ENCODE measurements at places on chromosomes 16 and 17.

DNA sequence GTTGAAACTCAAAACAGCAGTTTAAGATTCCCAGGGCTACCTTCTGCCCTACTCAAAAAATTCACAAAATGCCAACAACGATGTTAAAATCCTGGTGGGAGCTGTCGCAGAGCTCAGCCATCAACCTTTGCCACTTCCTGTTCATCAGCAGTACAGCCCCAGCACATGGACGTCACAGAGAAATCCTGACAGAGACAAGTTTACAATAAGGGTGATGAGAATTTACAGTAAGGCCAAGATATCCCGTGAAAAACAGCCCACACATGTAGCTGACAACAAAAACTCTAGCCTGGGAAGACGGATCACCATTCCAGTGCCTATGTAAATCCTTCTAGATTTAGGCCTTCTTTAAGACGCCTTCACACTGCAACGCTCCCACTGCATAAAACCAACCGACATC lies 18.8 kb downstream of the USP22 start:
- DNase-seq, result no peak

DNA sequence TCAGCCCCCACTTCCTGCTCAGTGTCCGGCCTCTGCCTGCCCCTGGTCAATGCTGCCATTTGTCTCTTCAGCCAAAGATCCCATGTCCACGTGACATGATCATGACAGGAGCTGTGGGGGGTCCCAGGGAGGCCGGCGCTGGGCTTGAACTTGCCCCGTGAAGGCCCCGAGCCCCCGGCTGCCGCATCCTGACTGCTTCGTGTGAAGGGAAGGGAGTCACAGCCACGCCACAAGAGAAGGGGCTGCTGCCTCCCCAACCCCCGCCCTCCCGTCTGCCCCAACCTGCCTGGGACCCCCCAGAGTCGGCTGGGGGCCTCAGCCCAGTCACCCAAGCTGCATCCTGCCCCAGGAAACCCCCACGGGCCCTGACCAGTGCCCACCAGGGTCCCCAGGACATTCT lies 14.3 kb upstream of the SSTR5 start:
- DNase-seq, result no peak

DNA sequence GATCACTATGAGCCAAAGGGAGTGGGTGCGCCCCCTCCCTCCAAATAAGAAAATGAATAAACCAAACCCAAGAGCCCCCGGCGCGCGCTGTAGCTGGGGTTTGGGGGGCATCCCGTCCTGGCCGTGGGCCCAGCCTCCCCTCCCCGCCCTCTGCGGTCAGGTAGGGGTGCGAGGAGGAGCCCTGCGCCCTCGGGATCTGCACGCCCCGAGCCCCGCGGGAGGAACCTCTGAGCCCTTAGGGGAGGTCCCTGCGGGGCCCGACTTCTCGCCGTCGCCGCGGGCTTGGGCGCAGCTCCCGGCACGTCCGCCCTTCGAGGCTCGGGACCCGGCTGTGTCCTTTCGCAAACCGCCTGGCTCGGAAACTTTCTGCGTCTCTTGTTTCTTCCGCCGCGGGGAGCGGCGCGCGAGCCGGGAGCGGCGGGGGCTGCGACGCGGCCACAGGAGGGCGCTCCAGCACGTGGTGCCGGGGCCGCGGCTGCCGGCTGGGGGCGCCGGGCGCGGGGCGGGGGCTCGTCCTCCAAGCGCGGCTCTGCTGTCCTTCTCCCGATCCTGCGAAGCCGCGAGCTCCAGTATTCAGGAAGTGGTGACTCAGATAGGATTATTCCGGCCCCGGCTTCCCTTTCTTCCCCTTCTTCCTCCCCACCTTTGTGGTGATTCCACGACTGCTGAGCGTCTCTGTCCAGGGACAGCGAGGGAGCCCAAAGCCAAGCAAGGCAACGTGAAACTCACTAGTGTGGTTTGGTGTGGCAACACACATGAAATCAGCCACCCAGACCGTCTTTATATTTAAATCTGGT lies 1.6 kb downstream of the PITPNC1 start:
- DNase-seq, result peak; percentile 39

DNA sequence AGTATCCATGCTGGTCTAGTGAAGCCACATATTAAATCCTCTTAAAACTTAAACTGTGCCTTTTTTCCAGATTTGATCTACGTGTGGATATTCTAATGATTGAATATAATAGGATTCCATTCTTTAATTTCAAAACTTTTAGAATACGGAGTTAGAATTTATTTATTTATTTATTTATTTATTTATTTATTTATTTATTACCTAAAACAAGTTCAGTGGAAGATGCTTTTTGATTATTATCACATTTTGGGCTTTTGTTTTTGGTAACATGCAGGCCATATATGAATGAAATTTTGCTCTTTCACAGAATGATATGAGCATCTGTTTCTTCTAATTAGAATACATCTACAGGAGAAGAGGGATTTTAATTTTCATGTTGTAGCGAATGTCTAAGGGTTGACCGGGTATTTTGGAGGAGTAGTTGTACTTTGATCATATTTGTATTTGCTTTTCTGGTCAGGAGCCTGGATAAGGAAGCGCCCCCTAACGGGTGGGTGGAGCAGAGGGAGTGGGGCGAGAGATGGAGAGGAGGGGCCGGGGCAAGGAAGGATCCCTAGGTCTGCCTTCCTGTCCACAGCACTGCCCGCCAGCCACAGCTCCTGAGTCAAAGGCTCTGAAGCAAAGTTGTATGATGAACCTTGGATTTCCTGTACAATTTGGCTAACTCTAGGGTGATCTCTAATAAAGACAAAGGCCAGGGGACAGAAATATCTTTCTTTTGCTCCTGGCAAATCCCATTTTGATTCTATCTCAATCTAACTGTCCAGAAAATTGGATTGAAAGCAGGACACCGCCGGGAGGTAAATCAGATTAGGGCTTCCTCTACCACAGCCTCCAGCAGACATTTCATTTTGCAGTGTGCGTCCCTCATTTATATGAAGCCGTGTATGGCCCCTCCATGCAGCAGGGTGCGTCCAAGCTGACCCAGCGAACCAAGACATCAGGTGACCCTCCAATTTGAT lies 149.1 kb downstream of the PRKCA start:
- DNase-seq, result no peak

- no peak for DNase-seq
These were observed 50.2 kb downstream of the GRB7 start for GRCh38 chr17:39787743-39788484.

DNA sequence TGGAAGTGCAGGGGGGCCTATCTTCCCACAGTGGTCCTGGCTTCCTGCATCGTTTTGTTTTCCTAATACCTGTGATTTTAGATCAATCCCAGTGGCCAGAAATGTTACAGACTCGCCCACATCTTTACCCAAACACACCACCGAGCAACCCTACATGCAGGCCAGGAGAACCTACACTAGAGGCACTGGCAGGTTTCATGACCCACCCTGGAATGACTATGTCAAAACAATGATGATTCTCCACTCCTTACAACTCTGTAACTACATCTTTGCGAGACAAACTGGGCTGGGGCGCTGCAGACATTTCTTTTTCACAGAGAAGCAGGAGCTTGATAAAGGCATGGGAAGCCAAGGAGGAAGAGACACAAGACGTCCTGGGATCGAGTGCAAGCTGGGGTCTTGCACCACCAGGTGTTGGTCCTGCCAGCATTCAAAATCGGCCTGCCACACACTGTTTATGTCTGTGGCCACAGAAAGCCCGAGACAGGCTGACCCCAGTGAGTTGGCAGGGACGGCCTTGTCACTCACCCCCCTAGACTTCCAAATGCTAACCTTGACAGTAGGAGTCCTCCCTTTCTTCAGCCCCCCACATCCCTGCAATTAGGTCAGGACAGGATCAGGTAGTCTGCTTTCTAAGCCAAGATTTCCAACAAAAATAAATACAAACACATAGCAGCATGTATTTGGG lies 32.5 kb downstream of the UBE2O start:
- no peak for DNase-seq

- no peak for DNase-seq
These were observed 3.8 kb downstream of the RASL10B start for GRCh38 chr17:35735036-35735805.

DNA sequence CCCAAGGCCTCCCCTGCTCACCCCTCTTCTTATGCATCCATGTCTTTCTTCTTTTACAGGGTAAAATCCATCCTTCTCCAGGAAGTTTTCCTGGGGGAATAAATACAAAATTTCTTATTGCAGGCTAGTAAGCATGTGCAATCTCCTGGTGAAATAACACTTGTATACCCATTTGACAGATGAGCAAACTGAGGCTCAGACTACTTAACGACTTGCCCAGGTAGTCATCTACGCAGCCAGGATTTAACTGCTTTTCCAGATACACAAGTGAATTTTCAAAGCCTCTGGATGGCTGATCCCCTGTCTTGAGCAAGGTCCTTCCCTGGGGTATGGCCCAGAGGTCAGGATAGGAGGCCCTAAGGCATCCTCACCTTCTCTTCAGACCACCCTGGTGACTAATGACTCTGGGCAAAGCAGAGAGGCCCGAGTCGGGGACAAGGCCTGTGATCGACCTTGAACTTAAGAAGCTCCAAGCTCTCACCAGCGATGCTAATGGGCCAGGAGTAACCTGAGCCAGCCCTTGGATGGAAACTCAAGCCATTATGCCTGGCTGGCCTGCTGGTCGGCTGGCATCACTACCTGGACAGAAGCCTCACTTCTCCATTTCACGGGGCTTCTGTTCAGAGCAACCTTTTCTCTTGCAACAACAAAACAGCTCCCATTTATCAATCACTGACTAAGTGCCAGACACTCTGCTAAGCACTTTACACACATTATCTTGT lies 33.1 kb downstream of the ZNF423 start:
- no peak for DNase-seq

GRCh38 chr17:4934173-4934979 lies 2.3 kb downstream of the GP1BA start:
- no peak for DNase-seq

DNA sequence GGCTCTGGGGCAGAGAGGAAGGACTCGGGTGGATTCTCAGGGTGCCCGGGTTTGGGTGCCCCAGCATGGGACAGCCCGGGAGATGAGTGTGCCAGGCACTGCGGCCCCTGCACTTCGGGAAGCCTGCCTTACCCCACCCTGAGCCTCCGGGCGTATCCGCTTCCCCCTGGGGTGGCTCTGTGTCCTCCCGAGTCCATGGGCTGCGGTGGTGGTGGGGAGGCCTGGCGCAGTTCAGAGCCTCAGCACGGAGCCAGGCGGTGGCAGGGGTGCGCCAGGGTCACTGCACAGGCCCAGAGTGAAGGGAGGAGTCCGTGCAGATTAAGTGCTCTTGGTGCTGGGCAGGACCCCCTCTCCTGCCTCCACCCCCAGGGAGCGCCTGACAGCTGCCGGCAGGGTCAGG lies 20.7 kb downstream of the MYBBP1A start:
- DNase-seq, result no peak

DNA sequence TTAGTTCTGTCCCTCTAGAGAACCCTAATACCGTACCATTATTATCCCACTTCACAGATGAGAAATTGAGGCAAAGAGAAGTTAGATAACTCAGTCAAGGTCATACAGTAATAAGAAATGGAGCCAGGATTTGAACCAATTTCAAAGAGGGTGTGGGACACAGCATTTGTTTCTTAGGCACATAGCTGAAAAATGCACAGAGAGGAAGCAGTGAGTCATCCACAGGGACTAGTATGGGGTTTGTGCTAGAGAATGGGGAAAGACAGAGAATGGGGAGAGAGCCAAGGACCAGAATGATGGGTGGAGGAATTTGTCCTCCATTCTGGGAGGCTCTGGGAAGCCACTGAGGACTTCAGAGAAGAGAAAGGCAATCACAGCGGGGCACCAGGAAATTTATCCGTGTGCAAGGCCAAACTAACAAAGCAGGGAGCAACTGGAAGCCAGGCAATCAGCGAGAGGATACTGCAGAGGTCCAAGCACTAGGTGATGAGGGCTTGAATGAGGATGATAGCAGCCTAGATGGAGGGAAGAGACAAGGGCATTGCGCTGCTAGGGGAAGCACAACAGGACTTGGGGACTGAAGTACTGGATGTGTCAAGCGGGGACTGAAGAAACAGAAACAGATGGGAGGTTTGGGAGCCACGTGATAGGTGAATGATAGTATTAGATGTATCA lies 78.1 kb upstream of the ZFHX3 start:
- no peak for DNase-seq

DNA sequence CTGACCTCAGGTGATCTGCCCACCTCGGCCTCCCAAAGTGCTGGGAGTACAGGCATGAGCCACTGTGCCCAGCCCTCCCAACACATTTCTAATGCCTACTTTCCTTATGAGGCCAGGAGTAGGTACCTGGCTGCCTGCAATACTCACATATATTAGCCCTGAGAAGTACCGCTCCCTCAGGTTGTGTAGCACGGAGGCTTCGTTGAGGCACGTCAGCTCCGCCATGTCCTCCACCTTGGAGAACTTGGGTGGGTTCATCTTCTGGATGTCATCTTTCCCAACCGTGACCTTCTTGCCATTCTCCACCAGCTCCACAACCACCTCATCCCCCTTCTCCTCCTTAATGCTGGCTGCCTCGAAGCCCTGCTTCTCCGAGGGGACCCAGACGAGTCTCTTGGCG lies 19.1 kb downstream of the MYH11 start:
- DNase-seq, result no peak

- DNase-seq, result peak; percentile 74
These were observed 1.2 kb downstream of the DYNLL2 start for GRCh38 chr17:58084317-58084981.

DNA sequence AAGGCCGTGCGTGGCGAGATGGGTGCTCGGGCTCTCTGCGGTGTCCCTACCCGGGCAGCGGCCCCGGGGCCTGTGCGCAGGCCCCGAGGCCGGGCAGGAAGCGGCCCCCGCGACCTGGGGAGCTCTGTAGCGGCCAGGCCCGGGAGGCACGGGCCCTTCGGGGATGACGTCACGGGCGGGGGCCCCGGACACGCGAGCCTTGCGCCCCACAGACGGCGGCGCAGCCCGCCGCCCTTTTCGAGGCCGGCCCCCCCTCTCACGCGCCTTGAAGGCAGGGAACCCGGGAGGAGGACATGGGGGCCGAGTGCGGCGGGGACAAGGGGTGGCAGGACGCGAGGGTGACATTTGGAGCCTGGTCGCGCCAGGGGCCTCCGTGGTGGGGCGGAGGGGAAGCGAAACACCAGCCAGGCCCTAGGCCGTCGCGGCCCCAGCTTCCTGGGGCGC lies 1.1 kb downstream of the RAI1 start:
- DNase-seq, result peak; percentile 56

- DNase-seq, result no peak
These were observed 52.8 kb downstream of the TOX3 start for GRCh38 chr16:52494145-52494544.

Data from hematopoietic multipotent progenitor cell treated with erythropoietin and hydrocortisone succinate and interleukin-3 and kit ligand, for 15 days (in vitro differentiated cells).